ENCODE measurements at places on chromosomes 7 and 10.

DNA sequence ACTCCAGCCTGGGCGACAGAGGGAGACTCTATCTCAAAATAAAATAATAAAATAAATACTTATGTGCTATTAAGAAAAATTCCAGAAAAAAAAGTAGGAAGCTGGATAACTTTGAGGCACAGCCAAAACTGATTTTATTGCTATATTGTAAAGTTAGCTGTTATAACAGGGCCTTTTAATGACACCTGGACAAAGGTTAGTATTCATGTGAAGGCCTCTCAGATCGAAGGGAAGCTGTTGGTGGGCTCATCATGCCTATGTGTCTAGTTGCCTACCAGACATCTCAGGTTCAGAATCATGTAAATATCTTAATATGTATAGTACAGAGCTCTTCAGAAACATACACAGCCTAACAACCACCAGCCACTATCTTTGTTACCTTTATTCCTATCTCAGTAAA is 143.0 kb downstream of the LCOR start:
- DNase-seq, result no peak

DNA sequence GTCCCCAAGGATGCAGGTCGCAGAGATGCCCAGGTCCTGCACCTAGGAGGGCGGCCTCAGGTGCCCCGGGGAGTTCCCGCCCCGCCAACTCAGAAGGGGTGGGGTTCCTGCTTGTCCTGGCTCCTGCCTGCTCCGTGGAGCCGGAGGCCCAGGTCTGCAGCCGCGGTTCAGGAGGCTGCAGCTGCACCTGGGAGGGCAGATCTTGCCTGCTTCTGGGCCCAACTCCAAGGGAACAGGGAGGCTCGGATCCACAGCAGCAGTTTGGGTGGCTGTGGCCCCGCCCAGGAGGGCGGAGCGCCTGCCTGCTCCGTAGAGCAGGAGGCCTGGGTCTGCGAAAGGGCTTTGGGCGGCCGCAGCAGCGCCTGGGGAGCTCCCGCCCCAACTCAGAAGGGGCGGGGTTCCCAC is 108.2 kb upstream of the EGR2 start:
- no peak for DNase-seq

DNA sequence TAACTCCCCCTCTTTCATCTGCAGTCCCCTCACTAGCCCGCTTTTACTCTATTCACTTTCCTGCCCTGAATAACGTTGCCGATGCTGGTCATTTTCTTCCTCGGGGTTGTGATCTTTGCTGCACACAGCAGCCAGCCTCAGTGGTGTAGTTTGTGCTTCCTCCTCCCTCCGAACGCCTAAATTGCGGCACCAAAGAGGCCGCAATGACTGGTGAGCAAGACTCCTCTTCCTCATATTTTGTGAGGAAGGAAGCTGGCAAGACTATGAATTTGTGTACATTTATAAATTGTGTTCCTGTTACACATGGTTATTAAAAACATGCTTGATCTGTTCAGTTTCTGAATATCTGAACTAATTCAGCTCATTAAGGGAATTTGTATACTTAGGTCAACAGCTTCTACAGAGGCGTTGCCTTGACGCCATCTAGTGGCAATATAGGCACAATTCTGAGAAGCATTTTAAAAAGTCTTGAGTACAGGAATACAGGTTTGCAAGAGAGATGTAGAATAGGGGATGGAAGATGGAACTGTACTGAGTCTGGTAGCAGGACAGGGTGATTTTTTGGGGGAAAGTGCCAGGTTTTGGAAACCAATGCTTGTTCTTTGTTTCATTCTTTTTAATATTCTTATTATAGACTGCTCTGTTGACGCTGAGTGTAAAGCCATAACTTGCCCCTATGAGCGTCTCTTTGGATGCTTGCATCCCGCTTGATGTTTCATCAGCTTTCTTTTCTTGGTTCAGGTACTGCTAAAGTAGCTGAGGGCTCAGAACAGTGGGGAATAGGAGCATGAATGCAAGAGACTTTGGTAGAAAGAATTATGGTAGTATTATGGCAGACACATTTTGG is 4.1 kb upstream of the TAS2R5 start:
- DNase-seq, result peak; percentile 47

DNA sequence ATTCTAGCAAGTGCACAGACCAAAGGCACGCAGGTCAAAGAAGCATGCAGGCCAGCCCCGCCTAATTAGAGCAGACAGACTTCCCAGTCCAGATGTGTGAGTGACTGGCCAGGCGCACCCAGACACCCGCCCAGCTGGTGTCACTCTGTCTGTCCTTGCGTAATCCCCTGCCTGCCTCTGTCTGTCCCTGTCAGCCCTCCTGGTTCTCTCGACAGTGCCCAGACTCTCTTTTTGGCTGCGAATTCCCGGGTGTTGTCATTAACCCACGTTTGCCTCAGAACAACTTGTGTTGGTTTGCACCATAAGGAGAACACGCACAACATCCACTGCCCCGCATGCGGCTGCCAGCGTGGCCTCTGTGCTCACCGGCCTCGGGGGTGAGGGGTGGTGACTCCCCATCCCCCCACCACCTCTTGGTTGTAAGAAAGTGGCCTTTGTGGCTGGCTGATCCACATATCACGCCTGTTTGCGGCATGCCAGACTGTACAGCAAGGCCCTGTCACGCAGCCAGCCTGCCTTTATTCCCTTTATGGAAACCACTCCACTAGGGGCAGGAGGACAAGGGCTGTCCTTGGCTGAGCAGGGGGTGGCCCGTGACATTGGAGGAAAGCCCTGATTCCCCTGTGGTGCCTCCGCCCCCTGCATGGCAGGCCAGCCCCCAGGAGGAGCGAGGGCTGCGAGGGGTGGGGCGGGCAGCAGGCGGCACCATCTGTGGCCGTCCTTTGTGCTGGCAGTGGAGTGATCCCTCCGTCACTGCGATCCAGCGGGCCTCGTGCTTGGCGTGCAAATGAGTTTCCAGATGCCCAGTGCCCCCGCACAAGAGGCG is 72.8 kb upstream of the PPIF start:
- peak; percentile 32 for DNase-seq

- DNase-seq, result no peak
Measured at GRCh38 chr10:21048068-21048467, 151.0 kb upstream of the NEBL start.

GRCh38 chr7:8217200-8218068 is 44.5 kb downstream of the ICA1 start:
- DNase-seq, result peak; percentile 69

DNA sequence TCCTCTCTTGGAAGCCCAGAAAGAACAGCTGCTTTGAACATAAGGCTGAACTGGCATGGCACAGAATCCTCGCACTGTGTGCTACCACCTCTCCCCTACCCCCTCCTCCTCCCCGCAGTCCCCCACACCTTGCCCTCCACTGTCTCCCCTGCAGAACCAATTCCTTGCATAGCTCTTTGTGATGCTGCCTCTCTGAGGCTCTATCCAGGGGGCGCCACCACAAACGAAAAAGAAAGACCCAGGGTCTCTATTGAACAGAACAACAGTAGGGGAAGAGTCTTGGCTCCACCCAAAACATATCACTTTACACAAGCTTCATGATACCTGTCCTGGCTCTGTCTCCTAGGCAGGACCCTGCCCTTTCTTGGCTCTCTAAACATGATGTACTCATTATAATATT is 26.2 kb upstream of the EBLN1 start:
- no peak for DNase-seq

DNA sequence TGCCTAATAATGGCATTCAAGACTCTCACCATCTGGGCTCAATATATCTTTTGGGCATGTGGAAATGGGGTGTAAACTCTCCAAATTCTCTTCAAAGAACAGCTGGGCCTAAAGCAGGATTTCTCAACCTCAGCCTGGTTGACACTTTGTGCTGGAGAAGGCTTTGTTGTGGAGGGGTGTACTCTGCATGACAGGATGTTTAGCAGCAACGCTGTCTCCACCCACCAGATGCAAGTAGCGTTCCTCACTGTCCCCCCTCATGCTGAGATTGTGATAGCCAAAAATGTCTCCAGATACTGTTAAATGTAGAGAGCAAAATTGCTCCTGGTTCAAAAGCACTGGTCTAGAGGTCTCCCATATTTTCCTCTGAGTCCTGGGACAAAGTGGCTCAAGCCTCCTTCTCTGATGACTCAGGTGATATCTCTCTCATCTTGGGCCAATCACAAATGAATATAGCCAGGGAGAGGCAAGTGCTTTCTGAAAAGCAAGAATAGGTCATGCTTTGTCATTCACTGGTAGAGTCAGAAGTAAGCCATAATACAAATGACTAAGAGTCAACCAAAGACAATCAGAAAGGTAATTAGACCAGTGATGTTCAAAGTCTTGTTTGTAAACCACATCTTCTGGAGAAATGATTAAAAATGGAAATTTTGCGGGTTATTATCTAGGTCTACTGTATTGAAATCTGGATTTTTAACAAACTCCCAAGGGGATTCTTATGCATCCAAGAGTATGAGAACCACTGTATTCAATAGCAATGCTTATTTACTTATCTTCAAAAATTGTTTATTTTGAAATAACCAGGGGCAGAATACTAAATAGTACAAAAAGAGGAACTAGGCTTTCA is 330.8 kb downstream of the PTEN start:
- DNase-seq, result peak; percentile 63

DNA sequence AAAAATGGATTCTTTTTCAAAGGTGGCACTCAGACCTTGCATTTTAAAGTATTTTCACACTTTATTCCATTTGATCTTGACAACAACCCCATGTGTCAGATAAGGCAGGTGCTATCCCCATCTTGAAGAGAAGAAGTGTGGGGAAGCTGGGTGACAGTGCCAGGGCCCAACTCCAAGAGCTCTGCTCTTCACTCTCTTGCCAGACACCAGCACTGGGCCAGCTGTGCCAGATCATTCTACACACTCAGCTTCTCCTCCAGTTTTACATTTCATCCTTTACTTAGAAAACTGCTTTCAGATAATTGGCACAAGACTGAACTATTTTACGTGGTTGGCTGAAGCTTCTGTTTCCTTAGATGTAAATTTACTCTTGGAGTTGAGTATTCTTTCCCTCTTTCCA is 64.4 kb downstream of the ENO4 start:
- no peak for DNase-seq

DNA sequence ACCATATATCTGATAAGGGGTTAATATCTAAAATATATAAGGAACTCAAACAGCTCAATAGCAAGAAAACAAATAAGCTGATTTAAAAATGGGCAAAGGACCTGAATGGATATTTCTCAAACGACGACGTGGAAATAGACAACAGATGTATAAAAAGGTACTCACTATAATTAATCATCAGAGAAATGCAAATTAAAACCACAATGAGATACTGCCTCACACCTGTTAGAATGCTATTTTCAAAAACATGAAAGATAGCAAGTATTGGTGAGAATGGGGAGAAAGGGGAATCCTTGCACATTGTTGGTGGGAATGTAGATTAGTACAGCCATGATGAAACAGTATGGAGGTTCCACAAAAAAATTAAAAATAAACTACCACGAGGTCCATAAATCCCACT is 163.2 kb downstream of the DKK1 start:
- no peak for DNase-seq

Measured in SK-N-DZ (cell line).